Right kidney (tissue), 9 donors: ENCODE measurements at places on chromosomes 6 and 20.

DNA sequence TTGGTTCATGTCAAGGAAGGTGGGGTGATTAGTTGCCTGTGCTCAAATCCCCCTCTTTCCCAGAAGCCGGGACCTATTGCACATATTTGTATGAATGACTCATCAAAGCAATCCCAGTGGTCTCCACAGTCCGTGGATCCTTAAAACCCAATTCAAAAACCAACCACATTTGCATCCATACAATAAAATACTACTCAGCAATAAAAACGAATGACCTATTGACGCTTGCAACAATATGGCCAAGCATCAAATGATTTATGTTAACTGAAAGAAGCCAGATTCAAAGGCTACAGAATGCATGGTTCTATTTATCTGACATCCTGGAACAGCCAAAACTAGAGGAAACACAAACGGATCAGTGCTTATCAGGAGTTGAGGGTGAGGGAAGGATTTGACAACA is 275.4 kb downstream of the PTPRT start:
- DNase-seq, result no peak

DNA sequence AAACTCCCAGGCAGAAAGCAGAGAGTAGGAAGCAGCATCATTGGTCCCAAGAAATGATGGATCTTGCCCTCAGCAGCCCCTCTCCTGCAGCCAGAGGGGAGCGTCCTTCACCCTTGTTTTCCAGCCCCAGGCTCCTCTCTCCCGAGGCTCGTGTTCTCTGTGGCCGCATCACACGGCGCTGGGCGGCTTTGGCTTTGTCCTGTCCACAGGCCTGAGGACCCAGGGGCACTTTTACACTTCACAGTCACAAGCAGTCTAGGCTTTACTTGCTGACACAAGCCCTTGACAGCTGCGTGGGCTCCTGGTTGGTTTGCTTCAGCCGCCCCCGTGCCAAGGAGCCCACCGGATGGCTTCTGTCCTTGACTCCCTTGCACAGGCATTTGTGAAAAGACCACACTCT is 175.4 kb upstream of the THBS2 start:
- DNase-seq, result no peak

- DNase-seq, result peak; percentile 47
Measured at GRCh38 chr20:4083098-4083865, 67.9 kb upstream of the RNF24 start.

DNA sequence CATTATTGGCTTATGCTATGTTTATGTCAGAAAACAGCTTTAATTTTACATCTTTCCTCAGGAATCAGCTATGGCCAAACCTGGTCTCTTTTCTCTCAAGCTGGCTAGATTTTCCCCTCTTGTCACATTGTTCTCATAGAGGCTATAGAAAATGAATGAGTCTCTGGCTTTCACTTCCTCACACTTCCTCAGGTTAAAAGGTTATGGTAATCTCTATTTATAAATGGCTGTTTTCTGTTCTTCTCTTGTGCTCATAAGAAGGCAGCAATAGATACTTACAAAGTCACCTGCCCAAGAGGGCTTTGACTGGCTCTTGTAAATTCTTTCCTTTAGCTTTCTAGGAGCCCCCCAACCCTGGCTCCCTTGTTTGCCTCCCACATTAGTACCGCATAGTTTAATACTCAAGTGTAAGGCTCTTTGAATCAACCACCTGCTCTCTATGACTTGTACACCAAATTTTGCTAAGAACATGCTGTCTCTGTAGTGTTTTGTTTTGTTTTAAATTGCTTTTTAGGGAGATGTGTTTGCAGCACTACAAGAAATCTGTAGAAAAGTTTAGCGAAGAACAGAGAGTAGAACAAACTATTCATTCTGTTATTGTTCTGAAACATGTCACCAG is 897.4 kb upstream of the CITED2 start:
- DNase-seq, result no peak

DNA sequence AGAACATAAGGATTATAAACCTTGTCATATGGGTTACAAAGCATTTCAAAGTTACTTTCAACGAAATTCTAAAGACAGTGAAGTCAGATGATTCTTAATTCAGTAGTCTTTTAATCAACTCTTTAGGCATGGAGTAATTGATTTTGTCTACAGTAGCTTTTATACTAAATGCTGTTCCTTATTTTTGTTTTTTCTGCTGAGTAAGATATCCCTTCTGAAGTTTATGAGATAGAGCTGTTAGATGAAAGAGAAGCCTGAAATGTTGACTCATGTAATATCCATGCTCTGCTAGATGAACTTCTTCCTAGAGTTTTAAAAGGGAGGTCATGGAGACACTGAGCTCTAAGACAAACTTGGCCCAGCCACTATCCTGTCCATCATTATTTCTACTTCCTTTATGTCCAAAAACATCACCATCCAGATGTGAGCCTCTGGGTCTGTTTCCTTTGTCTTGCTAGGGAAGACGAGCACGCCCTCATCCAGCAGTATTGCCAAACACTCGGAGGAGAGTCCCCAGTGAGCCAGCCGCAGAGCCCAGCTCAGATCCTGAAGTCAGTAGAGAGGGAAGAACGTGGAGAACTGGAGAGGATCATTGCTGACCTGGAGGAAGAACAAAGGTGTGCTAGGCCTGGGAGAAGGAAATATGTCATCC is 550.3 kb downstream of the UTRN start:
- DNase-seq, result no peak

- DNase-seq, result no peak
Measured at GRCh38 chr6:31386977-31387376, 16.4 kb upstream of the MICA start.

- peak; percentile 66 for DNase-seq
Measured at GRCh38 chr6:111950661-111951496, 77.6 kb upstream of the FYN start.

DNA sequence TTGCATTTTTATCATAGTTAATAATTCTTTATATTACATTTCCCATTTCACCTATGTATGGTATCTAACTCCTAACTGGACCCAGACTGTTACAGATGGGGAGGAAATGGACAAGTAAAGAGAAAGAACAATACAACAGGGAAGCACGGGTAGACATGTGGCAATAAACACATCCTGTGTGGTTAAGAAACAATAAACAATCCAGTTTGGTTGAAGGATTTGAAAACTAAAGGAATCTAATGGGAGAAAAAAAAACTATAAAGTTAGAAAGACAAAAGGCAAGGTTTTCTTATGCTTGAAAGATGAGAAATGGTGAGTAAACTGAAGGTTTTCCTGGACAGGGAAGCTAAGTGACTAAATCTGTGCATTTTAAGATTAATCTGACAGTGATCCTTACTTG is 34.9 kb upstream of the ALDH8A1 start:
- DNase-seq, result no peak

DNA sequence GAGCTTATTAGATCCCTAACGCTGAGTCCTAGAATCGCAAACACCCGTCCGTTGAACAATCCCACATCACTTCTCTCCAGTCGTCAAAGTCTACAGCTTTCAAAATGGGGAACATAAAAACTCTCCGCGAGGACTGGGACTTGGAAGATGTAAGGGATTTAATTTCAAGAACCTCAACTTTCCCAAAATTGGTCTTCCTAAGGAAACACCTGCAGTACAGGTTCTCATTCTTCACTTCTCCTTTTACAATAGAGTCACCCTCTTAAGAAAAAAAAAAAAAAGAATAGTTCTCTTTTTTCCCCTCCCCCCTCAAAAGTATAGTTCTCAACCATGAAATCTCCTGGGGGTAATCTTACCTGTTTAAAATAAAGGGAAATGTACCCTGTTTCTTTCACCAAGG is 6.6 kb upstream of the ZBTB22 start:
- DNase-seq, result no peak

GRCh38 chr20:32918751-32919150 is 60.0 kb downstream of the EFCAB8 start:
- DNase-seq, result no peak

- DNase-seq, result no peak
Measured at GRCh38 chr6:35633579-35634089, 55.1 kb downstream of the FKBP5 start.

DNA sequence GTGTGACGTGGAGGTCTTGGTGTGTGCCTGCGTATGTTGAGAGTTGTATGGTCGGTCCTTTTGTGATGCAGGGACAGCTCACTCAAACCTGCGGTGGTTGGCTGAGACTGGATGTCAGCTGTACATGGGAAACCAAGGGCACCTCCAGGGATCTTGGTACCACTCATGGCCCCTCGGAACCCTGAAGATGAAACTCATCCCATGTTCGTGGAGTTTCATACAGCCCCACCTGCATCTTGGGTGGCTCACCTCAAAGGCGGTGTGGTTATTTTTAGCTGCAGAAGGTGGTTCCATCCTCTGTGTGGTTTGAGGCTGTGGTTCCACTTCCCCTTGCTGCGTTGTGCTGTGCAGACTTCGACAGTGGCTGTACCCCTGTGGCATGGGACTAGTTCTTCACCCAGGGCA is 52.6 kb upstream of the SLC22A1 start:
- DNase-seq, result no peak

DNA sequence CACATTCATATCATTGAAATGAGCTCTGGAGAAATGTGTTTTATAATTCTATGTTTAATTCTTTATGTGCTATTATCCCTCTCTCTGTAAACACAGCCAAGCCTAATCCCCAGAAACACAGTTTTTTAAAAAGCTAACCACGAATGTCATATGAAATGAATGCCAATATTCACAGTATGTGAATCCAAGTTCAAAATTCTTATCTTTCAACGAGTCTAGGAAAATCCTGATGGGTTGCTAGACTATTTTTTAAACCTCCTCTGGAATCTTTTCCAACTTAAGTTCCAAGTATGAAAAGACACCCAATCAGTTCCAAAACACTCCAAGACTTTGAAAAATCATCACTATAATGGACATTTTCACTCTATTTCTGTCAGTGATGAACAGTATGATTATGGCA is 689.3 kb downstream of the HACE1 start:
- DNase-seq, result no peak
